ENCODE measurements at places on chromosomes 6 and 20.

GRCh38 chr6:169702840-169703246, 917 bp downstream of the C6orf120 start:
- DNase-seq = no peak

- no peak for DNase-seq
Observed at GRCh38 chr6:13030396-13030795, 297.9 kb downstream of the TBC1D7 start.

GRCh38 chr6:27502508-27503435, 29.9 kb upstream of the ZNF184 start:
- peak; percentile 86 for DNase-seq

- no peak for DNase-seq
Observed at GRCh38 chr6:139344186-139344963, 30.1 kb downstream of the CITED2 start.

GRCh38 chr6:133085896-133086295, 155.3 kb upstream of the EYA4 start:
- no peak for DNase-seq

GRCh38 chr20:13841206-13841605, 56.4 kb downstream of the NDUFAF5 start:
- no peak for DNase-seq

DNA sequence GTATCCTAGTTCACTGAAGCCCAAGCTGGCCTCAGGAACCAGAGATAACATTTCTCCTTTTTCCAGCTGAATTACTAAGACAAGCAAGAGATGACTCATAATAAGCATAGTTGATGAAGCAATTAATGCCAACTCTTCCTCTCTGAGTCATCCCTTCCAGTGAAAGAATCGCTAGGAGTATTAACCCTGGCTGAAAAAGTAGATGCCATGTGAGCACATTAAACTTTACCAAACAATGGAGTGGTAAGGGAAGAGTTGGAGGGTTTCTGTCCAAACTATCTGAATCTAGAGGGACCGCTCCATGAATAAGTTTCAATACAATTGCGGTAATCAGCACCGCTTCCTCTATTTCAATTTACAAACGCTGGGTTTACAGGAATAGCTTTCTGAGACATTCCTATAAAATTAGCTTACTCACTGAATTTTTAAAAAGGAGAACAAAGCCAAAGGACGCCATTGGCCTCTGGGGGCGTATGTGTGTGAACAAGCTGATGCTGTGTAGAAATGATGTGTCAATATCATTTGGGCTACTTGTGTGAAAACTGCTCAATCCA, 48.3 kb downstream of the ATXN1 start:
- DNase-seq = no peak

- DNase-seq = no peak
Observed at GRCh38 chr6:12386816-12387215, 96.7 kb downstream of the EDN1 start.

- DNase-seq = no peak
Observed at GRCh38 chr6:15776458-15776980, 113.7 kb upstream of the DTNBP1 start.

DNA sequence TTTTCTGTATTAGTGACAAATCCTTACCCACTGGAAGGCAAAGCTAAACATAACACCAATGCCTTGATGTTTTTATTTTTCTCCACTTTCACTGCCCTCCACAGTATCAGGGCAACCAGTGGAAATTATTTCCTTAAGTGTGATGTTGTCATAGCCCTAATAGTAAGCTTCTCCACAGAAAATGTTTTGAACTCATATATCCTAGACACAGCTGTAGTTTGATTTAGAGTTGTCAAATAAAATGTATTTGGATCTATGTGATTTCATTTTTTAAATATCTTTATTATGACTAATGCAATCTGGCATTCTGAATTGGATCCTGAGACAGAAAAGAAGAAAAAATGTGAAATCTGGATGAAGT, 70.9 kb upstream of the UFL1 start:
- DNase-seq = no peak

DNA sequence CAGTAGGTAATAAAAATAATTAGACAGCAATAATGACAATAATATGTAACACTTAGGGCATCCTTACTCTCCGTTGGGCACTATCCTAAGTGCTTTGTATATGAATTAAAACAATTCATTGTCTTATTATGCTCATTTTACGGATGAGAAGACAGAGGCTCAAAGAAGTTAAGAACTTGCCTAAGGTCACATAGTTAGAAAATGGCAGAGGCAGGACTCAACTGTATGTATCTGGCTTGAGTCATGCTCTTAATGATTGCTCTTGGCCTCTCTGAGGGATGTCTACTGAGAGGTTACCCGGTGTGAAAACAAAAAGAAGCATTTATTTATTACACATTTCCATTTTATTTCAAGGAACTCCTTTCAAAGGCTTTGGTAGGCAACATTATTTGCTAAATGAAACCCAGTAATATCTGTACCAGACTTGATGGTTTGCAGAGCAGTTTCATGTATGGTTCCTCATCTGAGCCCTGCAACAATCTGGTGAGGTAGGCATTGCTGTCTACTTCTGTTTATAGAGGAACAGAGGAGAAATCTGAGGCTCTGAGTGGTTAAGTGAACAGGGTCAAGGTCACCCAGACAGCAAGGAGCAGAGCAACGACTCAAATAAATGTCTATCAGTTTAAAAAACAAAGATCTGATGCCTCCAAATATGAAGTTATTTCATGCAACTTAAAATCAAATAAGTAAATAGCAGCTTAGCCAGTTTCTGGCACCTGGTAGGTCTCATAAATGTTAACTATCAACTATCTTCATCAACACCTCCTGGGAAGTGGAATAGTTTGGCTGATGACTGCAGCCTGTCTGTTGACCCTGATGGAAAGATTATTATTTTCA, 4.2 kb upstream of the PARD6B start:
- DNase-seq = no peak

DNA sequence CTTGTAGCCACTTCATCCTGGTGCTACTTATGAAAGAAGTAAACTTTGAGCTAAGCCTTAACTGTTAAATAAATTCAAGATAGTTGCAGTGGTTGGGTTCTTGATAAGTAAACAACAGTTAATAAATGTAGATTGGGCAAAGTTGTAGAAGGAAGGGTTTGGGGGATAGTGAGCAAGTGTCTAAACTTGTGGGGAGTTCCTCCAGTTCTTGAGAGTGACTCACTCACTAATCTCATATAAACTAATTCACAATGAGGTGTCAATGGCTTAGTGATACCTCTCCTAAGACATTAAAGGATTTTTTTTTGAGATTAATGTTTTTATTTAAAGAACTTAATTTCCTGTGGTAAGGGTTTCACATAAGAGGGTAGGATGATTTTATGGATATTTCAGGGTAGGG, 507.4 kb downstream of the BMP2 start:
- no peak for DNase-seq

GRCh38 chr6:6982663-6983062, 125.1 kb upstream of the RREB1 start:
- DNase-seq = no peak

GRCh38 chr6:15109338-15110090, 136.4 kb upstream of the JARID2 start:
- no peak for DNase-seq

- no peak for DNase-seq
Observed at GRCh38 chr6:82971877-82972460, 93.7 kb downstream of the UBE3D start.

DNA sequence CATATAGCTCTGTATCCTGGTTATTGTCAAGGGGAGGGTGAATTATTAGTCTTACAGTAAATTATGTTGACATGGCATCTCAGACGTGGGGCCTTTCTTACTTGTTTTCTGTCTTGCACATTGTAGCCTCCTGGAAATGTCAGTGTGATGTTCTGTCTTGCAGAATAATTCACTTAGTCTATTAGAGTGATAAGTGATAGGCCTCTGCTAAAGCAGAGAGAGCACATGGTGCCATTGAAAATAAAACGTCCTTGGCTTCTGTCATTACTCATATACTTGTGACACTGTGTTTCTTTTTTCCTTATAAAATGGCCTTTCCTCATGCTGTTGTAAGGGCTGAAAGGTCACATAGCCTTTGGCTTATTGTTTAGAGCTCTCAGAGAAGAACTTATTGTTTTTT, 531.0 kb downstream of the EPM2A start:
- no peak for DNase-seq

DNA sequence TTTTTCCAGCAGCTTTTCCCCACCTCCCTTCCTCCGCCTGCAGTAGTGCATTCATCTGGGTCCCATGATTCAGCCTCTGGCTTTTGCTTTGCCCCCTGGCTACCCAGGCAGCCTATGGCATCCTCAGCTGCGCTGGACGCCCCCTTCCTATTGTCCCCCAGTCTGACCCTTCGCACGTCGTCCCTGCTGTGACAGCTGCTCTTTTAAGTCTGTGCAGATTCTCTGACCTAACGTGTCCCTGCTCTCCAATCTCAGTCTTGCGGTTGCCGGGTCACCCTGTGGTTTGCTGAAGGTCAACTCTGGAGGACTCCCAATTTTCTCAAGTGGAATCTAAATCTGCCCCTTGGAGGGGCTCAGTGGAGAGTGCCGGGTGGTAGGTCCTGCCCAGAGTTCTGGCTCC, 294.3 kb downstream of the CDC5L start:
- peak; percentile 41 for DNase-seq

- no peak for DNase-seq
Observed at GRCh38 chr6:63319939-63320338, at the start of gene LGSN. Gene LGSN, minus strand, starts transcription at chr6:63319983. Its CDS starts 40 bp downstream, at chr6:63319943.

GRCh38 chr6:71994705-71995271, 108.4 kb downstream of the RIMS1 start:
- no peak for DNase-seq

DNA sequence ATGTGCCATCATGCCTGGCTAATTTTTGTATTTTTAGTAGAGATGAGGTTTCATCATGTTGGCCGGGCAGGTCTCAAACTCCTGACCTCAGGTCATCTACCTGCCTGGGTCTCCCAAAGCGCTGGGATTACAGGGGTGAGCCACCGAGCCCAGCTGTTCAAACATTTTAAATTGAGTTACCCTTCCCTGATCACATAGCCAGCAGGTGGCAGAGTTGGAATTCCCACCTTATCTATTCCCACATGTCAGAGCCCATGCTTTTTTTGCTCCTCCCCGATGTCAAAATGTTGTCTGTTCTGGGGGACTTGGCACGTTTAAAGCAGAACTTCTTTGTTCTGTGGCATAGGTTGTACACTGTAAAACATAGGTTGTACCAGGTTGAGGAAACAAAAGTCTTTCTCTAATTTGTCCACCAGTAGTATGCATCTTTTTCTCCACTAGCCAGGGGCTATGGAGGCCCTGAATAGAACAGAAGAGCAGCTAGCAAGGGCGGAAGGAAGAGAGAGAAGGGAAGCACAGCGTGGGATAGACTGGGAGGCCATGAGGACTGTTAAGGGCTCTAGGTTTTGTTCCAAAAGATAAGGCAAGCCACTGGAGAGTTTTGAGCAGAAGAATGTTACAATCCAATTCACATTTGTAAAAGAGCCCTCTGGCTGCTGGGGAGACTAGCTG, 7.3 kb upstream of the LBP start:
- DNase-seq = peak; percentile 29
